CD4-positive, alpha-beta T cell treated with Interleukin-15 for 4 hours (primary cell): ENCODE measurements at places on chromosomes 3 and 15.

DNA sequence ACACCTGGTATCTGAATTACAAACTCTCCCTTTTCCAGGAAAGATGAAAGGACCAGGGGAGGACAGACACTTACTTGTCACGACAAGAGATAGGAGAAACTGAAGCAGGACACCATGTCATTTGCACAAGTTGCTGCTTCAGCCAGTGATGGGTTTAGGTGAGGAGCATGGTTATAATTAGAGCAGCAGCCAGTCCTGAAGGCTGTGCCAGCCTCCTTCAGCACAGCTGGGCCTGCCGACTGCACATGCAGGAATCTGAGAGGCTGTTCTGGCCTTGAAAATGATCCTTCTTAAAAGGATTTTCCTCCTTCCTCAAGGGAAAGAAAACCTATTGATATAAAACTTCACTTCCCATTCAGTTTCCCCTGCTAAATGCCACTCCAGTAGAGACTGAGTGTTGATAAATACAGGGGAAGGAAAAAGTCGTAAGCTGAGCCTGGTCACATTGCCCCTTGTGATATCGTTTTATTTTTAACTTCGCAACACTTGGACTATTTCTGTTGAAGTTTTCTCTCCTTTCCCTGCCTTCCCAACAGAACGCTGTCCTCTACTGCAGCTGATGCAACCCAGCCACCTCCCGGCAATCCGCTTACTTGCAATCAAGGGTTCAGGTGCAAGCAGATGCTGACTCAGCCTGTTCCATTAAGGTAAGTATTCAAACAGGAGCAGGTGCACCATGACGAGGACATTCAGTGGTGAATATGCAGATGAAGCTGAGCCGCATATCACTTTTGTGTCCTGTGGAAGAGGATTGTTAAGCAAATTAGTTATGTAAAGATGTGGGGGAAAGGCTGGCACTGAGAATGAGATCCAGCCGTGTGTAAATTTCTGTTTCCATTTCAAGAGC, at the start of gene FBXO40:
Gene FBXO40, plus strand, starts transcription at position 524 of the 847 bp plus-strand sequence. CDS start 27,197 bp downstream, outside the sequence.
- DNase-seq = no peak

- DNase-seq = peak; percentile 35
Observed at GRCh38 chr3:153210146-153210545, 48.1 kb downstream of the RAP2B start.

DNA sequence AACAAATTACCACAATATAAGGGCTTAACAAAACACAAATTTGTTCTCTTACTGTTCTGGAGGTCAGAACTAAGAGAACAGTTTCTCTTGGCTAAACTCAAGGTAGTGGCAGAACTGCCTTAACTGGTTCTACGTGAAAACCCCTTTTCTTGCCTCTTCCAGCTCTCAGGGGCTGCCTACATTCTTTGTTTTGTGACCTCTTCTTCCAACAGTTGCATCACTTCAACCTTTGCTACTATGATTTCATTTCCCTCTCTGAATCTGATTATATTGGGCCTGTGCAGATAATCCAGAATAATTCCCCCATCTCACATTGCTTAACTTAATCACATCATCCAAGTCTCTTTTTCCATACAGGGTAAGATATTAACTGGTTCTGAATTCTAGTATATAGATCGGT, 624.6 kb downstream of the ZPLD1 start:
- DNase-seq = no peak

- no peak for DNase-seq
Observed at GRCh38 chr3:59418836-59419235, 369.0 kb upstream of the CFAP20DC start.

DNA sequence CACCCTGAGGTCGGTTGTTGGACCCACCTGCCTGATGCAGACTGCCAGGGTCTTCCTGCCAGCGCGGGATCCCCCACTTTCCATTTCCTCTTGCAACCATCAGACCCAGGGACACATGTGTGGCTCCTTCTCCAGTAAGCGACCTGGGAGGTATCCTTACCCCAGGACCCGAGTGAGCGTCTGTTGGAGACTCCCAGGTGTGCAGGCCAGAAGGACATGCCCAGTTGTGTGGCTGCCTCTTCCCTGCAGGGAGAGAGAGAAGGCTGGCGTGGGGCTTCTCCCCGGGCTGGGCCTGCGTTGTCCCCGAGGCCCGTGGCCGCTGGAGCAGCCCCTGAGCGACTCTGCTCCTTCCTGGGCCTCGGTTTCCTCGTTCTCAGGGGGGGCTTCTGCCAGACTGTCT, 56.8 kb downstream of the APBA2 start:
- no peak for DNase-seq

- no peak for DNase-seq
Observed at GRCh38 chr15:93831641-93832040, 399.7 kb upstream of the MCTP2 start.

DNA sequence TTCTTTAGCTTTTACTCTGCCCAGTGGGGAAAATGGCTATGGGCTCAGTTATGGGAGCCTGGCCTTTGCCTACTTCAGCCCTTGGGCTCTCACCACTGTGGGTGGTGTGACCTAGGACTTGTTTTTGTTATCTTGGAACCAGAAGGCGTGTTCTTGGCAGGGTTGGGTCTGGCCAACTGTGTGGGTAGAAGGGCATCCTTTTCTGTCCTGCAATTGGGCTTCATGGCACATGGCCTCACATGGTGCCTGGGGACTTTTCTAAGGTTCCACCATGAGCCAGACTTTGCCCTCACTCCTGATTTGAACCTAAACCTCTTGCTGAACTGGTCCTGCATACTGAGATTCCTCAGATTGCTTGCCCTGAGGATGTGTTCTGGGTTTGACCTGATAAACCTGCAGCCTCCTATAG, 1.7 kb downstream of the GLYCTK start:
- DNase-seq = no peak

DNA sequence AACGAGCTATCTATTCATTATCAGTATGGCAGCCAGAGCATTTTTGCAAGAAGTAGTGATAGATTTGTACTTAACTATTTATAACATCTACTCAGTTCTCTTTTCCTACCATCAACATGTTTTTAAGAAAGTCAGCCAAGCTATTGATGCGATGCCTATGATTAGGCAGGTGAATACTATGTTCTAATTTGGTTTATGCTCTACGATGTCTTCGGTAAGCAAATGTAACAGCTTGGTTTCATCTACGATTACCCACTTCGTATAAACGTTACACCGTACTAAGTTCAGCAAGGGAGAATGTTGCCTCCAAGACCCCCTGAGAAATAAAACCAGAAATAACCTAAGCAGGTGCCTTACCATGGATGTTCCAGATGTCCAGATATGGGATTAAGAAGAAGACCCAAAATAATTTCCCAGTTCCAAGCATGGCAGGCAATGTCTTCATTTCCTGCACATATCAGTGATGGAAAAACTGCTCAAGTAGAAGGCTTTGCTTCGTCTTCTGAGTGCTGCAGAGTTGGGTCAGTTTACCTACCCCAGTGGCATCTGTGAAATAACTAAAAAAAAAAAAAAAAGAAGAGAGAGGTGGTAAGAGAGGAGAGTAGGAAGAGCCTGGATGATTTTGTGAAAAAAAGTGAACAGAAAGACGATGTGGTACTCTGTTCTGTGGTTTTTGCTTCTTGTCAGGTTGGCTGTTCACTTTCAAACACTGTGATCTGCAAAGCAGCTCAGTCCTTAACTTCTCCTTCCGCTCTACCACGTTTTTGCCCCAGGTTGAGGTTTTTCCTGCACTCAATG, at the start of gene BTLA:
Gene BTLA, minus strand, starts transcription at position 559 of the 798 bp plus-strand sequence. Its CDS starts 114 bp downstream, at position 445.
- peak; percentile 46 for DNase-seq

DNA sequence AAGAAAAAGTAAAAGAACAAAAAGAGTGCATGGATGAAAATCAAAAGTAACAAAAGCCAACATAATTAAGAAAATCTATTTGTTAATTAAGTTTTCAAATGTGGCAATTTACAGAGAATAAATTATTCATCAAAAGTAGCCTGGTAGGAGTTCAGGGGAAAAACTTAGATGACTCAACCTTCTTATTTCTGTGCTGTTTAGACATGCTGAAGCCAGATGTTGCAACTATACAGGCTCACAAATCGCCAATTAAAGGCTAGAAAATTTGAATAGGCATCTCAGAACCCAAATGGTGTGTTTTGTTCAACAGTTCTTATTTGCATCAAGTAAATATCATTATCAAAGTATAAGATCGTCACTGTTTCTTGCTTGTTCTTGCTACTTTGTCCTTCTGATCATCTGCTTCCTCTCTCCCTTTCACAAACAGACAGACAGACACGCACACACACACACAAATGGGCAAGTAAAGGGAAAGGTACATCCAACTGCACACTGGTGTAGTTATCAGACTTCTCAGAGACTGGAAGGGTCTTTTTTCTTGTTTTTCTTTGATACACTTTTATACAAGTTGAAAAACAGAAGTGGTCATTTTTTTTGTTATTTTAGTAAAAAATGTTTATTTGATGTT, 572.2 kb downstream of the MECOM start:
- no peak for DNase-seq

GRCh38 chr3:61452535-61453090, 108.8 kb upstream of the PTPRG start:
- DNase-seq = no peak

DNA sequence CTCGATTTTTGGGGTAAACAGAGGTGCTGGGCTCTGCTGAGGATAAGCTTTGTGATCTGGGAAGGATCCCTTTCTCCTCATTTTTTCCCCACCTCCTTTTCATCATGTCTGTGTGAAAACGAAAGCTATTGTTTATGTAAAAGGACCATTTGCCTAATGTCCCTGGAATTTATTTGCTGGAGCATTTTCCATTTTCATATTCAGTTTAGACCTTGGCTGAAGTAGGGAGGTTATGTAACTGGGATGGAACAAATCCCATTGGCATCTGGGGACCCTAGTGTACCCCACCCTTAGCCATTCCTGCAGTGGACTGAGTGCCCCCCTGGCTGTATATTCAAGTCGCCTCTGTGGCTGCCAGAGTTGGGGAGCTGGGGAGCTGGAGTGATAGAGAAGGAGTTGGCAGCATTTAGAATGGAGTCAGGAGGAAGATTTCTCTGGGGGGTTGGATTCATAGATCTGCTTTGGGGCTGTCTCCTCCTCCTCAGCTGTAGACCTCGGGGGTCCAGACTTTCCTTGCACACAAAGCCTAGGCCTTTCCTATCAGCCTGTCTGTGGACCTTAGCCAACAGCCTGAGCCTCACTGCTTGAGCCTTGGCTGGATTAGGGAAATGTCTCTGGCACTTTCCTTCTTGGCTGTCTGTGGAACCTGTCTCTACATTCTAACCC, 270.4 kb upstream of the CTDSPL start:
- DNase-seq = no peak

GRCh38 chr3:124760601-124761000, 30.3 kb downstream of the UMPS start:
- no peak for DNase-seq

DNA sequence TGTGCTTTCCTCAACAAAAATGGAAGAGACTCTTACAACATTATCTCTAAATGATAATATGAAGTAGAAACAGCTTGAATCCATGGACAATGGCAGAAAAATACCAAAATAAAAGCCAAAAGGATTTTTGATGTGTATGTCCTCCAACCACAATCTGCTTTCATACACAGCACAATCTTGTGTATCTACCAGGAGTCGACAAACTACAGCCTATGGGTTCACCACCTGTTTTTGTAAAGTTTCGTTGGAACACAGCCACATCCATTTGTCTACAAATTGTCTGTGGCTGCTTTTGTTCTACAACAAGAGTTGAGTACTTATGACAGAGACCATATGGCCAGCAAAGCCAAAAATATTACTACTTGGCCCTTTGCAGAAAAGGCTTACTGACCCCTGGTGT, 88.7 kb upstream of the UBE2E2 start:
- no peak for DNase-seq

- no peak for DNase-seq
Observed at GRCh38 chr15:90033006-90033405, 31.9 kb downstream of the ZNF710 start.

DNA sequence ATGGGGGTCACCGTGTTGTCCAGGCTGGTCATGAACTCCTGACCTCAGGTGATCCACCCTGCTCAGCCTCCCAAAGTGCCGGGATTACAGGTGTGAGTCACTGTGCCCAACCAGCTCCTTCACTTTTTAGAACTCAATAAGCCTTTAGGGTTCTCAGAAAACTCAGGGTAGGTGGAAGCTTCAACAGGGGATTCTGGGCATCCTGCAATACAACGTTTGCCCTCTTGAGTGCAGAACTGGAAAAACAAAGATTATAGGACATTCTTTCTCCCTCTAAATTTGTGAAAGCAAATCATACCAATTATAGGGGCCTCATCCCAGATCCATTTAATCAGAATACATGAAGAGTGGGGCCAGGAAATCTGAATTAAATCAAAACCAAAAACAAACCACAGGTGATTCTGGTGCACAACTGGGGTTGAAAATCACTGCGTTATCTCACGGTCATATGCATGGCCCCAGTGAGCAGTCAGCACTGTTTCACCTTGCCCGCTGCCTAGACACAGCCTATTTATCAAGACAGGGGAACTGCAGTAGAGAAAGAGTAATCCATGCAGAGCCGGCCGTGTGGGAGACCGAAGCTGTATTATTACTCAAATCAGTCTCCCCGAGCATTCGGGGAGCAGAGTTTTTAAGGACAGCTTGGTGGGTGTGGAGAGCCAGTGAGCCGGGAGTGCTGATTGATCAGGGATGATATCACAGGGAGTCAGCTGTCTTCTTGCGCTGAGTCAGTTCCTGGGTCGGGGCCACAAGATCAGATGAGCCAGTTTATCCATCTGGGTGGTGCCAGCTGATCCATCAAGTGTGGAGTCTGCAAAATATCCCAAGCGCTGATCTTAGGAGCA, 58.4 kb downstream of the TMEM44 start:
- no peak for DNase-seq

- no peak for DNase-seq
Observed at GRCh38 chr3:124032311-124032880, 40.5 kb upstream of the ROPN1 start.

- no peak for DNase-seq
Observed at GRCh38 chr3:89503891-89504391, 396.5 kb downstream of the EPHA3 start.

DNA sequence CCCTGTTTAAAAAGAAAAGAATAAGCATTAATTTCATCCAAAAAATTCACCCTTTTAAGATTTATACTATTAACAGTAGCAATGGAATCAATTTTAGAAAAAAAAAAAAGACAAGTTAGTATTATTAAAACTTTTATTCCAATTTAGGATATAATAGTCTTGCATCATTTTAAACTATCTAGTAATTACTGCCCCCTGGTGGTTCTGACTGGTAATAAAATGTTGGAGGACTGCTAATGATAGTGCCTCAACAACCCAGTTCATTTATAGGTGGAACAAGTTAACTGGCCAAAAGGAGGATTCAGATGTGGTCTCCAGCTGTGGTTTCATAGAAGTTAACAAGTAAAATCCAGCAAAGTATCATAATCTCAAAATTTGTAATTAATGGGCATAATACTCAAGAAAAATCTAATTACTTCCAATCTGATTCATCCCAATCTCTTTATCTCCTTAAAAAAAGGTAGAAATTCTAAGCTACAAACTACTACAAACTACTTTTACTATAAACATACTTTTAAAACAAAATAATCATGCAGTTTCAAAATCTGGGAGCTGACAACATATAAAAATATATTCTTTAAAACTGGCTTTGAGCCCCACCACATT, 30.7 kb upstream of the WDR49 start:
- peak; percentile 81 for DNase-seq

- no peak for DNase-seq
Observed at GRCh38 chr15:99963096-99963825, 230.0 kb upstream of the LYSMD4 start.
